ENCODE measurements at places on chromosomes 16 and 17.

DNA sequence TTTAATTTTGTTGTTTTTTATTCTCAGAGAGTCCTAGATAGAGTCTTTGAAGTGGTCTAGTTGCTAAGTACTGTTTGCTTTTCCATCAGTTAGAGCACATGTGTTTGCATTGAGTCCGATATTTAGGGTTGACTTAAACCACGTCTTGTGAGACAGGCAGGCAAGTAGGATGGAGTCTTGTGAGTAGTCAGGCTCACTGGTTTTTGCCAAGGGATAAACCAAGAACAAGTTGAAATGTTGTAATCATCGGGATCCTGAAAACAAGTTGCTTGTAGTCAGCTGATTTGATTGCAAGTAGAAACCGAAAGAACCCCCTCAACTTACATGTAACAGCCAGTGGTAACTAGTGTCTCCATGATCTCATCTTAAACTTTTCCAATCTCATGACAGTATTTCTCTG, 17.2 kb downstream of the ATP6V0A1 start:
- no peak for DNase-seq

DNA sequence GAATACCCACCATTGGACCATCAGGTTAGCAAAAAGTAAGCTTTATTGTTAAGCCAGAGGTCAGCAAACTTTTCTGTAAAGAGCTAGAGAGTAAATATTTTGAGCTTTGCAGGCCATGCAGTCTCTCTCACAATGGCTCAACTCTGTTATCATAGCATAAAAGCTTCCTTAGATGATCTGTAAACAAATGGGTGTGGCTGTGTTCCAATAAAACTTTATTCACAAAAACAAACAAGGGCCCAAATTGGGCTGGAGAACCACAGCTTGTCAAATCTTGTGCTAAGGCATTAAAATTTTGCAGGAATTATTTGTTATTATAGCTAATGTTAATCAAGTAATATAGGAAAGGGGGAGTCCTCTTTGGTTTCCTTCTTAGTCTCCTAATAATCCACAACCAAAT, 153.6 kb downstream of the GRIN2A start:
- no peak for DNase-seq

DNA sequence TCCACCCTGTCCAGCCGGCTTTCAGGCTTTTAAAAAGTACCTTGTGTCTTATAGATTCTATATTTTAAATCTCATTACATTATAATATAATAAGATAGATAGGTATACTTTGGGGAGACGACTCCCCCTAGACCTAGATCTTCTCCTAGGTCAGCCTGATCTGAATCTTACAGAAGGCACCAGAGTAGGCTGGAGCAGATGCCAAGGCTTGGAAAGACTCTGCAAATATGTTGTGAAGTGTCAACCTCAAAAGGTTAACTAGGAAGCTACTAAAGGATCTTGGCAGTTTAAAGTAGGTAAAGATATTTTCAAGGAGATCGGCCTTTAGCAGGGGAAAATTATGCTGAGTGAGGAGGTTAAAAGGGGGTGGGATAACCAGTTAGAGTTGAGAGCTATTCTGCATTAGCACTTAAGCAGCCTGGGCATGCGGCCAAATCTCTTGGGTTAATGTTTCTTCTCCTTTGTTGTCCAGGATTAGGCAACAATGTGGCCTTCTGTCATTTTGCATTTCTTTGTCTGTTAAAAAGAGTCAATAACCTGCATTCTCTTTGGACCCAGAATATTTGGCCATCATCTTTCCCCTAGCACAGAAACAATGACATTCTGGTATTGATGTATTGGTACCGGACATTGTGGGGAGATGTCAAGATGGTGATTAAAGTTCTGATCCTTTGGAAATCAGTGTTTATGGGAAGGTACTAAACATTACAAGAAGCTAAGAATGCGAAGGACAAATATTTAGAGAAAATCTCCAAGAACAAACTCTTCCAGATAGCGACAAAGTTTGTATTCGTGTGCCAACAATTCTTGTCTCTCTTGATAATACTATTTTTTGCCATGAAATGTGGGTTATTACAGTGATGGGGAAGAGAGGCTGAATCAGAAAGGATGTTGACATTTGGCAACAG, 51.2 kb upstream of the DHX40 start:
- DNase-seq: no peak

GRCh38 chr17:50931144-50931908, 65.2 kb upstream of the TOB1 start:
- no peak for DNase-seq

DNA sequence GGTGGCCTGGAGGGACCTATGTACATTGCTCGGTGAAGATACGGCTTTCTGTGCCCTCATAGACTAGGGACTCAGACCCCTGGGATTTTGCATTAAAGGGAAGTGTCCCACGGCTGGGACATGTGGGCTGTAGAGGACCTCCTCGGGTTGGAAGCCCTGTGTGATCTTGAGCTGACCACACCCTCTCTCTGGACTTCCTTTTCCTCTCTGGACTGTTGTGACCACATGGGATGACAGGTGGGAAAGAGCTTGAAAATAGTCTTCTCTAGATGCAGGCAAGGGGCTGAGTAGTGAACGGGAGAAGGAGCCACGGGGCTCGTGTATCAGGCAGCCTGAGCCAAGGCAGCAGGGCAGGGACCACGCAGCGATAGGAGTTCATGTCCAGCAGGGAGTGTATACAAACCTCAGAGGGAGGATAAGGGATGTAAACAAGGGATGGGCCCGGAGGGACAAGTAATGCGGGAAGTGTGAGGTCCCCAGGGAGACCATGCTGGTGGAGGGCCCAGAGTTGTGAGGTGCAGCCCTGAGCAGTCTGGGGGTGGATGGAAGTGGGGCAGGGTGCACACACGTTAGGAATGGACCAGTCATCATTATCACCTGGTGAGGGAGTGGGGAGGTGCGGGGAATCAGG, 4.5 kb upstream of the SLC4A1 start:
- DNase-seq: no peak

- no peak for DNase-seq
Measured at GRCh38 chr16:19851476-19851875, 33.2 kb downstream of the GPRC5B start.

- DNase-seq: peak; percentile 96
Measured at GRCh38 chr17:82065638-82066303, at the start of gene DUS1L. Gene DUS1L, minus strand, starts transcription at chr17:82065804. Its CDS starts 745 bp downstream, at chr17:82065059.

- peak; percentile 62 for DNase-seq
Measured at GRCh38 chr17:35486920-35487732, 38.6 kb upstream of the SLFN13 start.
